Activated CD4-positive, alpha-beta memory T cell treated with anti-CD3 and anti-CD28 coated beads, Interleukin-2, amount 10 ng/mL, durations not matched to agents 7 days and 5 days (primary cell): ENCODE measurements at places on chromosomes 5 and 9. TPM values are rescaled to one million over a fixed set of nuclear protein-coding genes. Genes with fewer than 3 reads are reported as not detected.

The NEUROG1 gene
- not detected for total RNA-seq

The PLCXD3 gene
- not detected for total RNA-seq

The TAF11L9 gene
- total RNA-seq = not detected

The IFNB1 gene
- total RNA-seq = 0.68 TPM

DNA sequence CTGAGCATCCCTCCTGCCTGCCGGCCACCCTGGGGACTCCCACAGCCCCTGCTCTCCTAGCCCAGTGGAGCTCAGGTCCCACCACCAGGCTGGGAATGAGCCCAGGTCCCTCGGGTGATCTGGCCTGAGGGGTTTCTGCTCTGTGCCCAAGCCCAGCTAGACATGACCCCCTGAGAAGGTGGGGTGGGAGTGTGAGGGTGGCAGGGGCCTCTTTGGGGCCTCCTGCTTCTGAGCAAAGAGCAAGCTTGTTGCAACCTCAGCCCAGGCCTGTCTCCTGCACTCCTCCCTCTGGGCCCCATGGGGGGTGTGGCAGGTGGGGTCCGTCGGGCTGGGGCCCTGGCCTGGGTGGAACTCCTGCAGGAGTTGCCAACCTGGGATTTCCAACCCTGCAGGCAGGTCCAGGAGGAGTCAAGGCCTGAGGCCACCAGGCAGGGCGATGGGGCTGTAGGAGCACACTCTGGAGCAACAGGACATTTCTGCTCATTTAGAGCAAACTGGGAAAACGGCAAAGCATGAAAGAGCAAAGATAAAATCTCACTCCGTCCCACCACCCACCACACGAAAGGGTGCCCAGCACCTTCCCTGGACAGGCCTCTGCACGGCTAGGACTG, 11.4 kb upstream of the NRARP start:
- no peak for DNase-seq
- H3K27ac ChIP-seq = no peak overlapping the region
- no peaks in the 10 kb centered on the region for H3K4me1 ChIP-seq

DNA sequence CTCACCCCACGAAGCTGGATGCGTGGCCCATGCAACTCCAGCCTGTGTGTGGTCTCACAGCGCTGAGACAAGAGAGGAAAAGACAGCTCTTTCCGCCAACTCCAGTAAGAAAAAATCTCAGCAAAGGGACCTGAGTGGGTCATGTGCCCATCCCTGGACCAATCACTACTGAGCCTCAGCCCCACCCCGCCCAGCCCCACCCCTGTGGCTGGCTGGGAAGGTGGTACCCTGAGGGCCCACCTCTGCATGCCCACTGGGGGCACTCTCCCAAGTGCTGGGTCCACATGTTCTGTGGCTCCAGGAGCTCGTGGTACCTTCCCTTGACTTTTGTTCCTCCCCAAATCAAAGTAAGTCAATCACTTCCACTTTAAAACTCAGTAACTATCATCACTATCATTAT, 105.1 kb upstream of the SMIM23 start:
- H3K27me3 ChIP-seq = peaks cover 8% of the 10 kb centered on the region
- H3K4me1 ChIP-seq = no peaks in the 10 kb centered on the region
- no peak overlapping the region for H3K27ac ChIP-seq
- no peak for DNase-seq
- H3K36me3 ChIP-seq = no peaks in the 10 kb centered on the region
